Amygdala (tissue), 56 donors: ENCODE measurements at places on chromosomes 11 and 22.

DNA sequence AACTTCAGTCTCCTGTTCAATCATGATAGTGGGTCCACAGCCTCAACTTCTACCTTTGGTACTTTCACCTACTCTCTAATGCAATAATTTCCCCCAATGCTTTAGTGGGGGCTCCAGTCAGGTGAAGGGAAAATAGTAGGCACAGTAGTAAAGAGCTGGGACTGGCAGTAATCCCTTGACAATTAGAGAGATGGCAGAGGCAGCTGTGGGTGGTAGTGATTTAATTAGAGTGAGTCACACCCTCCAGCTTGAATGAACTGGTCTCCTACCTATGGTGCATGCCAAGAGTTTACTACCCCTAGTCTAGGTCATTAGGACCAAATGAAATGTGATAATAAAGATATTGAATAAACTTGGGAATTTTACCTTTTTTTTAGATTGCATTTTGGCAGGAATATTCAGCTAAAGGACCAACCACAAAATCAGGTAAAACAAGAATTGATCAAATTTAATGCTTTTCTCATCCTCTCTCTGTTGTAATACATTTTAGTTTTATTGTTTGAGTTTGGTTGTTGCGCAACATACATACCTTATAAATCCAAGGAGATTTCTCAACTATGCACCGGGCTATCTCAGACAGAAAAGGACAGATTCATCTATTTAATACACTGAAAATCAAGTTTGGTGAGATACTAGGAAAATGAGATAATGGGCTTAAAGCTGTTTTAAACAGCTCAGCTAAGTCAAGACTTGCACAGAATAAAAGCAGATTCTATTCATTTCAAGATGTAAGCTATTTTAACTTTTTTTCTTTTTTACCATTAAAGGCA, 9.0 kb downstream of the PRRG4 start:
- DNase-seq, result no peak

GRCh38 chr11:126290887-126291286, 8.0 kb downstream of the TIRAP start:
- DNase-seq, result no peak

DNA sequence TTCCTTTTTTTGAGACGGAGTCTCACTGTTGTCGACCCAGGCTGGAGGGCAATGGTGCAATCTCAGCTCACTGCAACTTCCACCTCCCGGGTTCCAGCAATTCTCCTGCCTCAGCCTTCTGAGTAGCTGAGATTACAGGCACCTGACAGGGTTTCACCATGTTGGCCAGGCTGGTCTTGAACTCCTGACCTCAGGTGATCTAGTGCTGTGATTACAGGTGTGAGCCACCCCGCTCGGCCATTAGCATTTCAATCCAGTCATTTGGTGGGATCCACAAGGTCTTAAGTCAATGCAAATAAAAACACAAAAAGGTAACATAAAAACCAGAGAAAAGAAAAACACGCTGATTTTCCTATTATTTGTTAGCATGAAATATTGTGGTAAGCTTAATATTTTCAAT, 1227.2 kb upstream of the TENM4 start:
- no peak for DNase-seq

- no peak for DNase-seq
Observed at GRCh38 chr11:73013021-73013420, 129.1 kb downstream of the FCHSD2 start.

- no peak for DNase-seq
Observed at GRCh38 chr22:29512031-29512430, 32.0 kb downstream of the NEFH start.

- DNase-seq, result no peak
Observed at GRCh38 chr11:88411265-88411664, 73.7 kb upstream of the CTSC start.

GRCh38 chr11:68343761-68344256, 31.4 kb downstream of the LRP5 start:
- no peak for DNase-seq

DNA sequence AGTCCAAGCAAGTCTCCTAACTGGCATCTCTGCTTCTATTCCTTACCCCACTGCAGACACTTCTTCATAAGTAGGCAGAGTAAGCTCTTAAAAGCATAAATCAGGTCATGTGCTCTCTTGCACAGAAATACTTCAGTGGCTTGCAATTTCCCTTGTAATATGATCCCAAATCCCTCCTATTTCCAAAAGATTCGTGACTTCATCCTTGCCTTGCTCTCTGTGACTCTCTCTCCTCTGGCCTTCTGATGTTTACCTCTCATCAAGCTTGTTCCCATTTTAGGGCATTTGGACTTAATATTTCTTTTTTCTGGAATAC, 37.4 kb upstream of the NCR3LG1 start:
- DNase-seq, result no peak

GRCh38 chr22:36772451-36772850, 3.5 kb downstream of the IFT27 start:
- no peak for DNase-seq

- DNase-seq, result no peak
Observed at GRCh38 chr11:97637701-97638100, 1247.9 kb downstream of the JRKL start.

DNA sequence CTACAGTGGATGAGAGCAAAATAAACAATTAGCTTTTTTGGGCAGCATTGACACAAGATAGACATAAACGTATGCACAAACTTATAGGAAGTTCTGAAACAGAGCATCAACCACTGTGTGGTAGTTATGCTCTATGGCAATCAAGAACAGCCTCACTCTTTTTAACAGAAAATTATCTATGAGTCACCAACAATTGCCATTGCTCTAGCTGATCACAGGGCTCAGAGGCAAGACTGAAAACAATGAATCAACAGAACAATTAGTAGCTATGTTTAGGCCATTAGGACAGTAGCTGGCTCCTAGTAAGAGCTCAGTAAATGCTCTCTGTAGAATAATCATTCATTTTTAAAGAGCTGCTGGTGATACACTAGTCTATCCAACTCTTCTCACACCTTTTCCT, 34.9 kb upstream of the PICALM start:
- no peak for DNase-seq

GRCh38 chr11:66693356-66694055, 15.8 kb upstream of the RBM4B start:
- no peak for DNase-seq

DNA sequence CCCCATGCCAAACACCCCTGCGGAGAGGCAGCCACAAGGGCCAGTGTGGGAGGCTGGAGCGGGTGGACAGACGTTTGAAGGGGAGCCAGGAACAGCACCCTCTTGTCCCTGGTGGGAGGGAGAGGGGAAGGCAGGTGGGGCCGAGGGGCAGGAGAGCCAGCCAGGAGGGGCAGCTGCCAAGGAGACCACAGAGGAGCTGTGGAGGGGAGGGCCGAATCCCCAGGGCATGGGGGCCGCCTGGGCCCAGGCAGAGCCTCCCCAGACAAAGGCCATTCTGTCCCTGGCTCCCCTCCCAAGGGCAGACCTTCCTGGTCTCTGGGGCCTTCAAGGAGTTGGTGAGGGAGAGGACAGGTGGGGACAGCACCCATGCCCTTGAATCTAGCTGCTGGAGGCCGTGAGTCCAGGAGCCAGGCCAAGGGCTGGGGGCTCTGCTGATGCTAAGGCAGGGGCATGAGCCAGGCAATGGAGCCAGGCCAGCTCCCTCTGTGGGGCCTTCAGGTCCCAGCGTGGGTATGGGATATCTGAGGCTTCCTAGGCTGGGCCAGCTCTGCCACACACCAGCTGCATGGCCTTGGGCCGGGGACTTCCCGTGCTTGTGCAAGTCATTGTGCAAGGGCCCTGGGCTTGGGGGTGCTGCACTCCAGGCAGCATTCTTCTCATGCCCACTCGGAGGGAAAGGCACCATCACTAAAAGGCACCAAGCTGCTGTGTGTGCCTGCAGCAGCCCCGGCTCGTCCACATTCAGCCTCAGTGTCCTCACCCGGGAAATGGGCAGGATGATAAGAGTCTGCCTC, 11.4 kb downstream of the EMID1 start:
- no peak for DNase-seq

DNA sequence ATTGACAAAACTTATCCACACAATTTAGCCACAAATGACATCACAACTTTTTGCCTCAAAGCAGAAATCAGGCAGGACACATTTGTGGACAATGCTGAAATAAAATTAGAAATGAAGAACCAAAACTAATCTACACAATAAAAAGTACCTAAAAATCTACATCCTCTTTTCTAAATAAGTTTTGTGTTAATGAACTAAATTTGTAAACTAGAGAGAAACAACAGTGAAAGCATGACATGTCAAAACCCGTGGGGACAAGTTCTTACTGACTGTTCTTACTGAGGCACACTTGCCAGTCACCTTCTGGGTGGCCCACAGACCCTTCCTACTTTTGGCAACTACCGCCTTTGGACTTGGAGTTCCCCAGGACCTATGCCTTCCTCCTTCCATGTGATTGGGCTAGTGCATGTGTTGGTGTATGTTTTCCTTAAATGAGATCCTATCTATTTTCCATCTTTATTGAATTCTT, 60.7 kb upstream of the MUC15 start:
- DNase-seq, result no peak

GRCh38 chr11:123362941-123363340, 67.1 kb upstream of the GRAMD1B start:
- DNase-seq, result no peak

DNA sequence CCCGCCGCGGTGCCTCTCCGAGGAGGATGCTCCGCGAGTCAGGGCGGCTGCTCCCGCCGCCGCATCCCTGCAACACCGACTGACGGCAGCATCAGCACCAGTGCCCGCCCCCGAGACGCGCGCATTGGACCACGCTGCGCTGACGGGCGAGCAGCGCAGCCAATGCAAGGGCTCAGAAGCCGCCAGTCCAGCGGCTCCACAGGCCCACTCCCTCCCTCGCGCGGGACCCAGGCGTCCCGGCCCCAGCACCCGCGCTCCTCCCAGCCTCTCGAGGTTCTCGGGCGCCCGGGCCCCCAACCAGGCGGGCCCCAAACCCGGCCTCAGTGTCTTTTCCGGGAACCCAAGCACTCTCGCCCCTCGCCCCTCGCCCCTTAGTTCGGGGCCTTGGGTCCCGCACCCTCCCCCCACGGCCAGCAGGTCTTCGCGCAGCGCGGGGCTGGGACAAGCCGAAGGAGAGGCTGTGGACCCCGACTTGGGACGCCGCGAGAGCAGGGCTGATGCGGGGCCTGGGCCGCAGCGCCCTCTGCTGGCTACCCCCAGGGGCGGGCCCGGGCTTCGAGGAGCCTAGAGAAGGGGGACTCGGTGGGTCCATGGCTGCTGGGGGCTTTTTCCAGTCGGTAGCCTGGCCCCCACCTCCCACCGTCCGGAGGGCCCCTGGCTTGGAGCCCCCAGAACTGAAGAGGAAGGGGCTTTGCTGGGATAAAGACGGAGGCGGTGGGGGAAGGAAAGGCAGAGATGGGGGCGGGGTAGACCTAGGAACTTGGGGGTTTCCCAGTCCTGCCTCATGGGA, at the start of gene NRXN2:
Gene NRXN2 (minus strand): TSS at position 81 of the 790 bp plus-strand sequence. CDS start 9,498 bp downstream, outside the sequence.
- peak; percentile 87 for DNase-seq

DNA sequence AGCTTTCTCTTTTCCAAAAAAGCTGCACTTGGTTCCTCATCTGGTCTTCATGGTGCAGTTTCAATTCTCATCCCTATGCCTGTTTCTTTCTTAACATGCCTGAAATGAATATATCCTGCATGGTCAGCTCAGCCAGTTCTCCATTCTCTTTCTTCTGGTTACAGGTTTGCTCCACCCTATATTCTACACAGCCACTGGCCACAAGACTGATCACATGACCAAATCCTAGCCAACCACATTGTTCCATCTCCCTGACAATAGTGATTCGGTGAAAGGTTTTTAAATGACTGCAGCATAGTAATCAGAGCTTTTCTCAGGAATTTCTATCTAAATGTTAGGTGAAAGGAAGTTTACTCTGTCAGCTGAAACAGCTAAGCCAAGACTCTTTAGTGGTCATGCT, 891.4 kb downstream of the METTL15 start:
- no peak for DNase-seq

DNA sequence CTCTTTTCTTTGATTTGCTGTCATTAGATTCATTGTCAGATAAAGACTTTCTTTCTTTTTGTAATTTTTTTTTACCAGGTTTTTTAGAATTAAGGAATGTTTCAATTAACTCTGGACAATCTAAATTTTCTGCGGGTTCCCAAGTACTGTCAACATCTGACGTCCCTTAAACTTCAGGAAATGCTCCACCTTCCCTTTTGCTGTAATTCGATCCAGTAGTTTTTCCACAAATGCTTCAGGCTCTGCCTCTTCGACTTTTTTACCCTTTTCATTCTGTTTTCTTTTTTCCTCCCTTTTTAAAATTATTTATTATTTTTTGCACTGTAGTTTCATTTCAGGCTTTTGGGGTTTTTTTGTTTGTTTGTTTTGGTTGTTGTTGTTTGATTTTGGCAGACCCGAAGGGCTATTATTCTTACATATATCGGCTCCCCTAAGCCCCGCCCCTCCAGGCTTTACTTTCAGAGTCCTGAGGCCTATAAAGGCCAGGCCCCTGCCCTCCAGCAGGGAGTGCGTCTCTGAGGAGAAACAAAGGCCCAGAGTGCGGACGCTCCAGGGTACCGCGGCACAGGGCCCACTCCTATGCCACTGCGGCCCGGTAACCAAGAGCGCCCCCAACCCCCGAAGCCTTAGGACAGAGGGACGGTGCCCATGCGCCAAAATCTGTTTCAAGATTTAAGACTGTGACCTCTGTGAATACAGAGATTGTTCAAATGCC, 116.4 kb downstream of the TYR start:
- no peak for DNase-seq

DNA sequence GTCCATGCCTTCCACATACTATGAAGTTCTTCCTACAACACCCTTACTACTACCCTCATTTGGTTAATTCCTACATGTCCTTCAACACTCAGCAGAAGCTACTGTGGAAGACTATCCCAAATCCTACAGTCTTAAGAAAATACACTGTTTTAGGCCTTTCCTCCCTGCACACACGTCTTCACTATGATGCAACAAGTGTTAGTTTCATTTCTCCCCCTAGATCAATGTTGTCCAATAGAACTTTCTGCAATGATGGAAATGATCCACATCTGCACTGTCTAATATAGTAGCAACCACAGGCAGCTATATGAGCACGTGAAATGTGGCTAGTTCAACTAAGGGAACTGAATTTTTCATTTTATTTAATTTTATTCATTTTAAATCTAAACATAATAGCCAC, 46.7 kb upstream of the CCDC34 start:
- no peak for DNase-seq

DNA sequence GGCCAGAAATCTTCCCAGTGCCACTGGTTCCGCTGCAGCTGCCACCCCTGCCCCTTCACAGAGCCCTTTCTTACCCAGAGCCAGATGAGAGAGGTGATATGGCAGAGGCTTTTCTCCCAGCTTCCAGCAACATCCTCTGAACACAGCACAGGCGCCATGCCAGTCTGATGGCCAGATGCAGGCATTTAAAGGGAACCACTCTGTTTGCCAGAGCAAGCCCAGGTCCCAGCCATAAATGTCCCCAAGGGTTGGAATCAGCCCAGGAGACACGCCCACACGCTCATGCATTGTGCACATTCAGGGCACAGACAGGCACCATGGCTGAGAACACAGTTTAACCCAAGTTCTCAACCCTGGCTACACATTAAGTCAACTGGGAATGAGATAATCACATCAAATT, 114.3 kb upstream of the CSNK2A3 start:
- DNase-seq, result no peak

- DNase-seq, result no peak
Observed at GRCh38 chr11:30725645-30726195, 139.6 kb upstream of the MPPED2 start.

GRCh38 chr11:62044639-62045121, 77.2 kb upstream of the FTH1 start:
- no peak for DNase-seq

- DNase-seq, result no peak
Observed at GRCh38 chr11:42329929-42330565, 870.6 kb upstream of the LRRC4C start.

GRCh38 chr11:132644520-132645239, 887.6 kb downstream of the OPCML start:
- no peak for DNase-seq

GRCh38 chr11:12312132-12312531, 65.2 kb upstream of the PARVA start:
- DNase-seq, result no peak
